Fibroblast of gingiva (primary cell): ENCODE measurements at places on chromosomes 7 and 10.

DNA sequence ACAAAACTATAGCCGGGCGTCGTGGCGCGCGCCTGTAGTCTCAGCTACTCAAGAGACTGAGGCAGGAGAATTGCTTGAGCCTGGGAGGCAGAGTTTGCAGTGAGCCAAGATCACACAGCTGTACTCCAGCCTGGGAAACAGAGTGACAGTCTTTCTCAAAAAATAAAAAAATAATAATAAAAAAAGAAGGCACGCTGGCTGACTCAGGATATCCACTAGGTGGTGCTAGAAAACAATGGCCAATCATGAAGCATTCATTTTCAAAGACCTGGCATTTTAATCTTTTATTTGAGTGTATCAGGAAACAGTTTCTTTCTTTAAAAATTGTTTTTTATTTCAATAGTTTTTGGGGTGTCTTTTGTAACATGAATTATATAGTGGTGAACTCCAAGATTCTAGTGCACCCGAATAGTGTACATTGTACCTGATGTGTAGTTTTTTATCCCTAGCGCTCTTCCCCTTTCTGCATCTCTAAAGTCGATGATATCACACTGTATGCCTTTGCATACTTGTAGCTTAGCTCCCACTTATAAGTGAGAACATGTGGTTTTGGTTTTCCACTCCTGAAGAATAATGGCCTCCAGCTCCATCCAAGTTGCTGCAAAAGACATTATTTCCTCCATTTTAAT is 88.6 kb downstream of the LYZL1 start:
- DNase-seq = peak; percentile 8

- DNase-seq = no peak
Measured at GRCh38 chr7:12689451-12689850, 2.0 kb downstream of the ARL4A start.

GRCh38 chr10:7942859-7943258 is 111.6 kb upstream of the GATA3 start:
- DNase-seq = peak; percentile 36

GRCh38 chr7:36969376-36969775 is 245.1 kb upstream of the AOAH start:
- DNase-seq = no peak

DNA sequence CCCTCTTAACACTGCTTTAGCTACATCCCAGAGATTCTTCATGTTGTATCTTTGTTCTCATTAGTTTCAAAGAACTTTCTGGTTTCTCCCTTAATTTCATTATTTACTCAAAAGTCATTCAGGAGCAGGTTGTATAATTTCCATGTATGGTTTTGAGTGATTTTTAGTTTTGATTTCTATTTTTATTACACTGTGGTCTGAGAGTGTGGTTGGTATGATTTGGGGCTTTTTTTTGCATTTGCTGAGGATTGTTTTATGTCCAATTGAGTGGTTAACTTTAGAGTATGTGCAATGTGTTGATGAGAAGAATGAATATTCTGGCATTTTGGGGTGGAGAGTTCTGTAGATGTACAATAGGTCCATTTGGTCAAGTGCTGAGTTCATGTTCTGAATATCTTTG is 37.9 kb upstream of the CAPZA2 start:
- no peak for DNase-seq

DNA sequence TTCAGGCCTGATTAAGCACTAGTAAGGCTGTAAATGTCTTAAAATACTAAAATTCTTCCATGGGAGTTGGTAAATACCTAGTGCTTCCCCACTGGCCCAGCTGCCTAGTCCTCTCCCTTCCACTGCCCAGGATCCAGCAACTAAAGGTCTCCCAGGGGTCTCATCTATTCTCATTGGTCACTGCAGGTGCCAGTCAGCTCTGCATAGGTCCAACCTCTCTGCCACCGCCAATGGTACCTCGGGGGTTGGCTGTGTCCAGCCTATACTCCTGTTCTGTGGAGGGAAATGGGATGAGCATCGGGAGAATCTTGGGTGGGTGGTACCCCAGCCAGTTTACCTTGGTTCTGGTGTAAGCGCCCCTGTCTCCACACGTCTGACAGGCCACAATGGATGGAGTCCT is 6.1 kb upstream of the CREB5 start:
- DNase-seq = no peak

DNA sequence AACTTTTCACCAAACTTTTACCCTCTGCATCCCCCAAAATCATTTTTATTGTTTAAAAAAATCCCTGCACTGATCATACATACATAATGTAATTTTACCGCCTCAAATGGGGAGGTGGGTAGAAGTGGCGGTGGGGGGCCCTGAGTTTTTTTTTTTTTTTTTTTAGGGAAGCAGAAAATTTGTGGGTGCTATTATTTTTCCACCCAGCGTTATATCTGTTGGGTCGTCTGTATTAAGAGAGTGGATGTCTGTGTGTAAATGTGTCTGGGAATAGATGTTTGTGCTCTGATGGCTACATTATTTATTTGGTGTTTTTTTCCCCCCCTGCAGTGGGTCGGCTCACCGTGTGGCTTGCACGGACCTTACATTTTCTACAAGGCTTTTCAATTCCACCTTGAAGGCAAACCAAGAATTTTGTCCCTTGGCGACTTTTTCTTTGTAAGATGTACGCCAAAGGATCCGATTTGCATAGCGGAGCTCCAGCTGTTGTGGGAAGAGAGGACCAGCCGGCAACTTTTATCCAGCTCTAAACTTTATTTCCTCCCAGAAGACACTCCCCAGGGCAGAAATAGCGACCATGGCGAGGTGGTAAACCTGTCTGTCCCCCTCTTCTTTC is 438 bp downstream of the ARID5B start:
- no peak for DNase-seq

- peak; percentile 71 for DNase-seq
Measured at GRCh38 chr10:3924344-3924743, 139.3 kb upstream of the KLF6 start.

- DNase-seq = no peak
Measured at GRCh38 chr7:86961686-86962085, 97.8 kb downstream of the ELAPOR2 start.

- no peak for DNase-seq
Measured at GRCh38 chr10:95314192-95314918, 23.6 kb upstream of the PDLIM1 start.

GRCh38 chr7:84510505-84510904 is 315.9 kb upstream of the SEMA3A start:
- DNase-seq = peak; percentile 69
